Activated CD4-positive, alpha-beta T cell treated with anti-CD3 and anti-CD28 coated beads for 24 hours (primary cell): ENCODE measurements at places on chromosomes 2 and 18.

DNA sequence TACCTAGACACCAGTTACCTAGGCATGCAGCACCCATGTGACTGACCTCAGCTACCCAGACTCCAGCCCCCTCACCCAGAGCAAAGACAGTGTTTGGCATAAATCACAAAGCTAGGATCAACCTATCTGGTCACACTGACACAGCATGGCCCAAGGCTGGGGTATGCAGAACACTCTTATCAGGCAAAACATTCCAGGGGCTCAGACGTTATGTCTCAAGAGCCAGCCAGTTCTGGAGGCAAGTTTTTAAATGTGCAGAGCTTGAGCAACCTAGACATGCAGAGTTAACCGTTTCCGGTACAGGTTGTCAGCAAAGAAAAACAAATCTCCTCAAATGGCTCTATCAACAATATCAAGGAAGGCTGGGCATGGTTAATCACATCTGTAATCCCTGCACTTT lies 92.8 kb downstream of the AP1S3 start:
- DNase-seq = no peak

GRCh38 chr2:160973991-160974390 lies 186.2 kb upstream of the TANK start:
- DNase-seq = no peak

GRCh38 chr2:105413206-105413605 lies 14.4 kb upstream of the FHL2 start:
- no peak for DNase-seq

GRCh38 chr2:8754106-8754776 lies 72.4 kb downstream of the ID2 start:
- no peak for DNase-seq

GRCh38 chr2:205673312-205673711 lies 9.0 kb upstream of the NRP2 start:
- no peak for DNase-seq

- no peak for DNase-seq
Measured at GRCh38 chr2:136363470-136363869, 245.5 kb upstream of the CXCR4 start.

GRCh38 chr2:111111101-111111755 lies 9.5 kb upstream of the BCL2L11 start:
- no peak for DNase-seq

- no peak for DNase-seq
Measured at GRCh38 chr2:37781028-37781427, 109.6 kb upstream of the CDC42EP3 start.

DNA sequence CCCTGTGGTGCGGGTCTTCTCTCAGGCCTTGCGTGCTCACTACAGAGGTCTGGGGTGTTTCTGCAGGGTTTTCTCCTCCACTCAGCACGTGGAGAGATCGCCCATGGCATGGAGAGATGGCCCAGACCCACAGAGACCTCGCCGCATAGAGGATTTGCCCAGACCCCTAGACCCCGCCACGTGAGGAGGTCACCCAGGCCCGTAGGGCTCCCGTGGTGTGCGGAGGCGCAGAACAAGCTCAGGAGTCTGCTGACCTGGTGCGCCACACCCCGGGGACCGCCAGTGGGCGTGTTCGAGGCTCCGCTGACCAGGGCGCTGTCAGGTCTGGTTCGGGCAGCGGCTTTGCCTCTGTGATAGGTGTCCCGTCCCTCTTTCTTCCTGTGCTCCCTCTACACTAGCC lies 64.5 kb downstream of the ADI1 start:
- DNase-seq = no peak
